ENCODE measurements at places on chromosomes 2 and 18. TPM values are rescaled to one million over a fixed set of nuclear protein-coding genes. Genes with fewer than 3 reads are reported as not detected.

The NEB gene
- total RNA-seq, result 2.1 TPM

The DYNC1I2 gene
- 69.1 TPM for total RNA-seq

The MREG gene
- total RNA-seq, result 23.0 TPM

The FRZB gene
- 1.5 TPM for total RNA-seq

The MALL gene
- total RNA-seq, result 3.8 TPM

The CCDC85A gene
- total RNA-seq, result 0.22 TPM

The UGT1A1 gene
- not detected for total RNA-seq

DNA sequence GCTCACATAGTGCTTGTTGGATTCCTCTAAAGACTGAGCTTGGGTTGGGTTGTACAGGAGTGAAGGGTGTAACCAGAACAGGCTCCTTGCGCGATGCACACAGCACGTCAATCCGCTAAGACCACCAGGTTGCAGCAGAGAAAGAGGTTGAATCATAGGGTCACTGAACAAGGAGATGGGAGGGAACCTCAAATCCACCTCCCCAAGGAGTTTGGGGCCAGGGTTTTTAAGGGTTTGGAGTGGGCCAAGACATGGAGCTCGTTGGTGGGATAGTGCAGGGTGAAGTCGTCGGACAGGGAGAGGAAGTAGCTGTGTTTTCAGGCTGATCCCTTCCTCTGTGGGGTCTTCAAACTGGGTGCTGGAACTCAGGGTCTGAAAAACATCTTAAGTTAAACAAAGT lies 20.8 kb upstream of the MTCL1 start:
- no peak for DNase-seq

DNA sequence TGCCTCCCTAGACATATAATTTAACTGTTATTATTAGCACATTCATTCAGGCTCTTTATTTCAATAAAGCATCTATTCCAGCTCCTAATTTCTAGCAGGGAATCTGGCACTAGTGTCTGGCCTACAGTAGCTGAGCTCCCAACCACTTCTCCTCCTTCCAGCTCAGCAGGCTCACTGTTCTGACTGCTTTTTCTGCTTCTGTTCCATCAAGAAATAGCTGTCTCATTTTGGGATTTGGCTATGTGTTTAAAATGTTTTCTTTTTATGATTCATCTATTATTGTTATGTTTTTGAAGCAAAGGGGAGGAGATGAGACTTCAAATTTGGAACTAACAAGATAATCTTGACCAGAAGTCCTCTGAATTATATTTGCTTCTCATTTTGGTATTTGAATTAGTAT lies 172.7 kb upstream of the SMAD7 start:
- no peak for DNase-seq

DNA sequence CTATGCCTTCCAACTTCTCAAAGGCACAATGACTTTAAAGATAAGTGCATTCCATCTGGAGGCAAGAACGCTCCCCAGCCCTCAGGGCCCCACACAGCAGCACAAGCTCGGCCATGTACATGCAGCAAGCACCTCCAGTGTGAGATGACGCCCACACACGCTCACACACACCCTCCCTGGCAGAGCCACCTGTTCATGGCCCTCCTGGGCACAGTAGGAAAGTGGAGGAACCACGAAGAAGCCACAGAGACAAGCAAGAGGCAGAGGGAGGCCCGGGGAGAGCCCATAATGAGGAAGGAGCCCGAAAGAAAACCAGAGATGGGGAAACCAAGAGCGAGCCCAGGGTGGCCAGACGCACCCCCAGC lies 21.7 kb downstream of the BIN1 start:
- no peak for DNase-seq

DNA sequence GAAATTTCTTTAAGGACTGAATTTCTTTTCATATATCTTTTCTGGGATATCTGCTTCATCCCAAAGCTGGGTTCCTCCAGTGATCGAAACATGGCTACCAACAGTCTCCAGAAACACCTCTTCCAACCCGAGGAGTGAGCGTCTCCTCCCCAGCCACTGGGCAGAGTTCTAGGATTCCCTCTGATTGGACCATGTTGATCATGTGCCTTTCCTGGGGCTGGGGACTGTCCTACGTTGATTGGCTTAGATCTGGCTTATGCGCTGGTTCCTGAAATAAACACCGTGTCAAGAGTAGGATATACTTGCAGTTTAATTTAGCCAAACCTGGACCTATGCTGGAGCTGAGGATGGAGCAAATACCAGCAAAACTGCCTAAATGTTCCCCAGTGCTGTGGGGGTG lies 55.5 kb upstream of the SLC16A14 start:
- DNase-seq, result no peak

GRCh38 chr2:24538720-24539119 lies 47.7 kb downstream of the NCOA1 start:
- no peak for DNase-seq

DNA sequence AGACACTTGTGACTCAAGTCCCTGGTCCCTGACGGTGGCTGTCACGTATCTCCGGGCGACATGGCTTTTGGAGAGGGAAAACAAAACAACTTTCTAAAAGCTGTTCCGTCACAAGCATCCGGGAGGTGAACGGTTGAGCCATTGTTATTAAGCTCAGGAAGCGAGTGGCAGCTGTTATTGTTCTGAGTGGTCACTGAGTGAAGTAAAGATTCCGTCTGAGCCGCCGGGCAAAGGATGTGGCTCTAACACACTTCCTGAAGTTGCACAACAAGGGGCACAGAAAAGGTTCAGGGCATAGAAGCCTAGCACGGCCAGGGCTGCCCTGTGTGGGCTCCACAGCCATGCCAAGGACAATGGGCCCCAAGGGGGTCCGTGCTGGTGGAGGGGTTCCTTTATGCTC lies 24.3 kb downstream of the INPP5D start:
- no peak for DNase-seq

- DNase-seq, result no peak
These were observed 215.2 kb upstream of the SIX2 start for GRCh38 chr2:45224321-45224992.

DNA sequence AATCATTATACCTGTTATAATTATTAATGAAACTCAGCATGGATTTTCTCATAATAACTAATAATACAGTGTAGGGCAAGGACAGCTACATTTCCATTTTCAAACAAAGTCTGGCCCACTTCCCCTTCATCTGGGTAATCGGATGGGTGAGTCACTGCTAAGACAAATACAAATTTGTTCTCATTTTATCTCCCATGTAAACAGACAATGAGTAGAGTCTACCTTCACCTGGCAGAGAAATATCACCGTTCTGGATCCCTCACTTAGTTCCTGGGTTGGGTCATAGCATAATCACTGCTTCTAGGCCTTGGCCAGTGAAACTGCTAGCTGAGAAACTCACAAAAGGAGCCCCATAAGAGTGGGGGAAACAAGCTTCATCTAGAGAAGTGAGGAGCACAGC lies 9.2 kb downstream of the CNTNAP5 start:
- DNase-seq, result no peak

DNA sequence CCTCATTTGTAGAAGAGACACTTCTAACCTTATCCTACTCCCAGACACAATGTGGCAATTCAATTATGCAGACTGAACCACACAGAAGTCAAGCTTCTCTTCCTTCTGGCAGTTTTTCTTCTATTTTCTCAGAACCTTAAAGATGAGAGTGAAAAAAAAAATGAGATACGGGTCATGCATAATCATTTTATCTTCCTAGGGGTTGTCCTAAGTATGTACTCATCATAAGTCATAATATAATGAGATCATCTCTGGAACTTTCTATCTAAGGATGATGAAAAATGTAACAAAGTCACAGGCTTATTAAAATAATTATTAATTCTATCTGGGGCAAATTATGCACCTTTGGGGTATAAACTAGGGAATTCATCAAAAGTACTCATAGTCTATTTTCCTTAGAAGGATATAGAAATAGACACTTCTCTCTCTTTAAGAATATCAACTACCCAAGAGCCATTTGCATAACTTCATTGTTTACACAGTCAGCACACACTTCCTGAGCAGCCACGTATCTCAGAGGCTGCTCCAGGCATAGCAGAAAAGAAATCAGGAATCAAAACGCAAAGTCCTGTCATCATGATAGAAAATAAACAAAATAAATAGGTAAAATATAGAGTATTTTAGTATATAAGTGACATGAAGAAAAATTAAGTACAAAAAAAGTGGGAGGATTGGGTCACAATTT lies 345.9 kb upstream of the SPHKAP start:
- DNase-seq, result no peak

- no peak for DNase-seq
These were observed 10.5 kb upstream of the TOGARAM2 start for GRCh38 chr2:28970464-28971160.

DNA sequence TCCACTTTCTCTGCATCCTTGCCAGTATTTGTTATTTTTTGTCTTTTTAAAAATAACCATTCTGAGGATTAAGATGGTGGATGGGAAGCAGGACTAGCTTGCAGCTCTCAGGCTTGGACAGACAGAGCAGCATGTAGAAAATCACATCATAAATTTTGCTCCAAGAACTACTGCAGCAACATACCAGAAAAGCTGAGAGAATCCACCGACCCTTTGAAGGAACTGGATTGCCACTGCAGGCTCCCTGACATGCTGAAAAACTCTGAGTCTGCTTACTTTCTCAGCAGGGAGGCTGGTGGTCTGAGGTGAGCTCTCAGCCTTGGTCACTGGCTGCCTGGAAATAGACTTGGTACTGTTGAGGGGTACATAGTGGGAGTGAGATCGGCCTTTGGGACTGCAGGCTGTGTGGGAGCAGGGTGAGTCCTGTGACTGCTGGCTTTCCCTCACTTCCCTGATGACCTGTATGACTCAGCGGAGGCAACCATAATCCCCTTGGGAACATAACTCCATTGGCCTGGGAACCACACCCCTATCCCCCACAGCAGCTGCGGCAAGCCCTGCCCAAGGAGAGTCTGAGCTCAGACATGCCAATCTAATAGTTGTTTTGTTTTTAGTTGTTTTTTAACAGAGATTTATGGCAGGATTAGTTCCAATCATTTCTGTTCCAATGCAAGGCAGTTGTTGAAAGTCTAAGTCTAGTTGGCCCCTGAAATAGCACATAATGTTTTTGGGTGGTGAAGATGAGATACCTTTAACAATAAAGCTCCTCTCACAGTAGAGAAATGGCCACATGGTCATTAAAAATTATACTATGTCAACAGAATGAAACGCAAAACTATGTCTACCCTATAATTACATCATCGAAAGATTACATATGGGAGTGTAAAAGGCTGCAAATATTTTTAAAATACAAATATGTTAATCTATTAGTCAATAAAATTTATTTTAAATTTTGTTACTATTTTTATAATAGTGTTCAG lies 414.2 kb upstream of the CHAC2 start:
- no peak for DNase-seq

DNA sequence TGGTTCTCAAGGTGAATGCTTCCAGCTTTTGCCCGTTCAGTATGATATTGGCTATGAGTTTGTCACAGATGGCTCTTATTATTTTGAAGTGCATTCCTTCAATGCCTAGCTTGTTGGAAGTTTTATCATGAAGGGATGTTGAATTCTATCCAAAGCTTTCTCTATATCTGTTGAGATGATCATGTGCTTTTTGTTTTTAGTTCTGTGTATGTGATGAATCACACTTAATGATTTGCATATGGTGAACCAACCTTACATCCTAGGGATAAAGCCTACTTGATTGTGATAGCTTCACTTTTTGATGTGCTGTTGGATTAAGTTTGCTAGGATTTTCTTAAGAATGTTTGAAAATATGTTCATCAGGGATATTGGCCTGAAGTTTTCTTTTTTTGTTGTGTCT lies 112.1 kb downstream of the MBD2 start:
- no peak for DNase-seq

DNA sequence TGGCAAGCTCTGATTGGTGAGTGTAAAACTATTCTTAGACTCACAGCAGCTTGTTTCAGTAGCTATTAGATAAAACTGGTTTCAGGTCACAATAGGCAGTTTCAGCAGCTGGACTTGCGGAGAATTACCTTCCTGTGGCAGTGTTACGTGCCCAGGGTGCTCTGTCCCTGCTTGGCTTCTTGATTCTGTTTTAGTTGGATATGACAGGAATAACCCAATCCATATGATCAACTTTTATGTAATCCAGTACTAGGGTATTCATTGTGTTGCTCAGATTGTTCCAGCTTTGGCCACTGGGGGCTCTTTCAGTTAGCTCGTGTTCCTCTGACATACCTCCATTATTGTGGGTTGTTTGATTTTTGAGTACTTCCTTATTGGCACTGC lies 43.1 kb downstream of the INPP4A start:
- peak; percentile 41 for DNase-seq

DNA sequence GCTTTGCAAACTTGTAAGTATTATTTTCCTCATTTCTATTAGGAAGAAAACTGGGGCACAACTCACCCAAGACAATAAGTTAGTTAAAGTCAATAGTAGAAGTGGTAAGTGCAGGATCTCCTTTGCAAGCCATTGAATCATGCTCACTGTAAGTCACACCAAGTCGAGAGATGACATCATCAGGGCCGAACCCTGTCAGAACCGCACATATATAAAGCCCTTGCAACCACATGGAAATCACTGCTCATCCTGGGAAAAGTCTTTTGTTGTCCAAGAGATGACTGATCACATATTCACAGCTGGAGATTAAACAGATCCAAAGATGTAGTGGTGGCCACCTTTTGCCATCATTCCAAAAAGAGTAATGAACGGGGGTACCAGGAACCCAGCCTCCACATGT lies 484.8 kb upstream of the ID2 start:
- DNase-seq, result no peak

DNA sequence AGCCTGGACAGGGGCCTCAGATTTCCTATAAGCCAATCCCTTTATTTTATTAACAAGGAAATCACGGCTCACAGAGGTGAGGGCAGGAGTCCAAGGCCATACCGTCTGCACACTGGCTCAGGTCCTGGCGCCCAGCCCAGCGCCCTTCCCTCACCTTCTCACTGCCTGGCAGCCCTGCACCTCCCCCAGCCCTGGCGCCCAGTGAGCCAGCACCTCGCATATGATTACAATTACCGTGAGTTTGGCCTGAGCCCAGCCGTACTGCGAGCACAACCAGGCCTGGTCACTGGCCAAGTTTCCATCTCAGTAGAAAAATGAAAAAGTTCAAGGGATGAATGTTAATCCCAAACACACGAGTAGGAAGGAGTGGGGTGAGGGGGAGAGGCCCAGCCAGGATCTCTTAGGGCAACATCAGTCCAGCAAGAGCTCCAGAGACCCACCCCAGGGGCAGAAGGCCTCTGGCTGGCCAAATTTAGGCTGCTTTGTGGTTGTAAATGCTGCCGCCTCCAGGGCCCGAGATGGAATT lies 68.4 kb downstream of the MCFD2 start:
- no peak for DNase-seq

- DNase-seq, result no peak
These were observed 406.5 kb downstream of the XIRP2 start for GRCh38 chr2:167294776-167295140.

DNA sequence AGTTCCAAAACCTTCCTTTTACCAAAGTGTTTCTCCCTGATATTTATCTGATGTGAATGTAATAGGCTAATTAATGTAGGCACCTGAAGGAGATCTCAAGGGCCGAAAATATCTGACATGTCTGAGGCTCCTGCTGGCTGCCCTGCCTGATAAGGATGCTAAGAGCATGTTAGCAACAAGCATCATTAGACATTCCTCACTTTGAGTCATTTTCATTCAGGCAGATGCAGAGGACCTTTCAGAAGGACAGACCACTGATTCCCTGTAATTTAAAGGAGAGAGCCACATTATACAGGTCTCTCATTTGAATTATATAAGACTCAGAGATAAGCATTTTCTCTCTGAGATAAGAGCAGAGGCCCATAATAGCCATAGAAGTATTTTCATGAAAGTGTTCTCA lies 222.4 kb upstream of the NCKAP5 start:
- DNase-seq, result no peak
